ENCODE measurements at places on chromosomes 6 and 20.

DNA sequence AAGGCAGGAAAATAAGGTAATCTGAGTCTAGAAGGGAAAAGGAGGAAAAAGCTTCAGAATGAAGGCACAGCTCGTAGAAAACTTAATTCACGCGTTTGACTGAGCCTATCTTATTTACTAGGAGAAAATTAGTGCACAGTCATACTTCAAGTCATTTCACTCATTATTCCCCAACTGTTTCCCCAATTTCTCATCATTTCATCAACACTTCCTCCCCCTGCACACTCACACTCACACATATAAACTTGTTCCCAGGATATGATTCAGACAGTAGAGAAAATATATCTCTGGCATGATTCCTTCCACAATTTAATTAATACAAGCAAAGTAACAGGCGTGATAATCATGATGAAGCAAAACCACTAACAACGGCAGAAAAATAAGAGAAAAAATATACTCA is 94.5 kb upstream of the F13A1 start:
- no peak for DNase-seq

GRCh38 chr20:58106143-58106750 is 122.2 kb downstream of the ANKRD60 start:
- DNase-seq = no peak

- no peak for DNase-seq
Measured at GRCh38 chr6:130176378-130176777, 46.4 kb downstream of the SAMD3 start.

- DNase-seq = no peak
Measured at GRCh38 chr20:40960521-40960956, 68.1 kb upstream of the TOP1 start.

DNA sequence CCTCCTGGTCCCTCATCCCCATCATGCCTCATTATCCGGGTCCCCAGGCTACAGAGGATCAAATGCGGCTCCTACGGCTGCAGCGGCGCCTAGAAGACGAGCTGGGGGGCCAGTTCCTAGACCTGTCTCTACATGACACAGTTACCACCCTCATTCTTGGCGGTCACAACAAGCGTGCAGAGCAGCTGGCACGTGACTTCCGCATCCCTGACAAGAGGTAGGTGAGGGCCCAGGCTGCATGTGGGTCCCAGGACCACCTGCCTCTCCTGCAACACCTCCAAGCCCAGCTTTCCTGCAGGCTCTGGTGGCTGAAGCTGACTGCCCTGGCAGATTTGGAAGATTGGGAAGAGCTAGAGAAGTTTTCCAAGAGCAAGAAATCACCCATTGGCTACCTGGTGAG is 8.2 kb upstream of the PTPRA start:
- DNase-seq = no peak

- DNase-seq = no peak
Measured at GRCh38 chr6:124775121-124775520, 187.1 kb upstream of the RNF217 start.

DNA sequence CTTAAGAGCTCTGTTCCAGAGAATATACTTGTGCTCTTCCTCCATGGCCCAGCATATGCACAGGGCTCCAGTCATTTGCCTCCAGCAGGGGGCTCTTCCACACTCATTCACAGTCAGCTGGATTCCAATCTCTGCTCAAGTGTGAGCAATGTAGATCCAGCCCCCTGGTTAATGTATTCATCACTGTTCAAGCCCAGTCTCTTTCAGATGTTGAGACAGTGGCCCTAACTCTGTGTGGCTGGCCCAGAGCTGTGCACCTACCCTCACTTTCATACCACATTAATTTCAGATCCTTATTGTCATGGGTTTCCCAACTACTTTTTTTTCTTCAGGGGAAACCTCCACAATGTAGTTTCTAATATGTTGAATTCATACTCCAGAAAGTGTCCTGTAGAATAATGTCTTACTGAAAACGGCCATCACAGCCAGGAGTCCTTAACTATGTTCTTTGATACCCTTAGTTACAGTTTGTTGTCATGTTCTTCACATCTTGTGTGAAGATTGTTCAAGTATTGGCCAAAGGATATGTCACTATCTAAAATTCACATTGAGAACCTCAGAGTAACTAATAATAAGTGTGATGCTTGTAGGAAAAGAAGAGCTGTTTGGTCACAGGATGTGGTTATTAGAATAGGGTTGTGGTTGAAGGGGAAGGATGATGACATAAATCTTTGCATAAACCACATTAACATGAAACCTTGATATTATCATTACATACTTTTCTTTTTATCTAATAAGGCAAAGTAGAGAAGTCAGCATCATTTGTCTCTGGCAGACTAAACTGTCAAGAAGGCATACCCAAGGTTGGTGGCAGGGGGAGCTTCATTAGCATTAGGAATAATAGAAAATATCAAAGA is 14.4 kb upstream of the HLA-DQA1 start:
- no peak for DNase-seq

DNA sequence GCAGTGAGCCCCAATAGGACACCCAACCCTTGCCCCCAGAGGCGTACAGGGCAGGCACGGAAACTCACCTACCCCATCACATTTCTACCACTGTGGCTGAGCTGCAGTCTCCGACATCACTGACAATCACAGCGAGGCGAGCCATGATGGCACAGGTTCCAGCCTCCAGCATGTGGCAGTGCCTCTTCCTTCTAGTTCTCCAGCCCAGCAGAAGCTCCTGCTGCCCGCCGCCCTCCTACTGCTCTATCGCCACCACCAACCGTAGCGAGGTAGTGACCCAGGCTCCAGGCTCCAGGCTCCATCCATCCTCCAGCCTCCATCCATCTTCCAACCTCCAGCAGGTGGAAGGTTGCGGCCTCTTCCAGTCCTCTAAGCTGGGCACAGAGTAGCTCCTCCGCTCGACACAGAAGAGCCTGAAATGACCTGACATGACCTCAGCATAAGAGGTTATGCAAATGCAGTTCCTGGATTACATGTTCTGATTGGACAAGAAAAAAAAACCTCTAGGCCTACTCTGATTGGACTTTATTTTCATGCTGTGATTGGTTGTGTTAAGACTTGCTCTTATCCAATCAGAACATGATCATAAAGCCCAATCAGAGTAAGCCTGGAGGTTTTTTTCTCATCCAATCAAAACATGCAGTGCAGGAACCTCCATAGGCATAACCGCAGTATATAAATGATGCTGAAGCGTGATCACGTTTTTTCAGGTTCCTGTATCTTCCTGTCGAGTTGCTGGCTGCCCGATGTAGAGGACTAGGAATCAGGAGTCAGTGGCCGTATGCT is 438.9 kb upstream of the ZNF337 start:
- no peak for DNase-seq

- DNase-seq = no peak
Measured at GRCh38 chr6:15375638-15376290, 129.9 kb downstream of the JARID2 start.

DNA sequence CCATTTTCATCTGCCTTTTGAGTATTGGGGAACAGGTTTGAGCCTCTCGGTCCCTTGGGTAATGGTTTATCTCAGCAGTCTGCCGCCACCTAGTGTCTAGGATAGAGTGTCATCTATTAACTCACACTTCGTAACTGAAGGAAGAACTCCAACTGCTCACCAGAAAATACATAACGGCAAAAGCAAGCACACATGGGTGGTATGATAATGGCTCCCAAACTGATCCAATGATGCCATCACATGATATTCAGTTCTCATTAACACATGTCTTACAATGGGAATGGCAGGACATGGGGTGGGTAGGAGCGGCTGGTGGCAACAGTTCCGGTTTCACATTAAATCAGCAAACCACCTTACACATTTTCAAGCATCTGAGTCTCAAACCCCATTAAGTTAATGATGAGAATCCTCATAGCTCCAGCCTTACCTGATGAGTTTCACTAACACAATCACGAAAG is 110.7 kb upstream of the PHACTR1 start:
- no peak for DNase-seq

- no peak for DNase-seq
Measured at GRCh38 chr6:138410972-138411880, 7.2 kb downstream of the HEBP2 start.

GRCh38 chr6:33235221-33235634 is 26.9 kb downstream of the RING1 start:
- no peak for DNase-seq

- no peak for DNase-seq
Measured at GRCh38 chr20:19872001-19872400, 113.9 kb downstream of the RIN2 start.

GRCh38 chr20:61417221-61417941 is 165.3 kb downstream of the CDH4 start:
- no peak for DNase-seq

GRCh38 chr6:45687570-45687969 is 309.8 kb upstream of the SUPT3H start:
- no peak for DNase-seq

- DNase-seq = peak; percentile 91
Measured at GRCh38 chr6:33983109-33983716, 162.7 kb downstream of the GRM4 start.

DNA sequence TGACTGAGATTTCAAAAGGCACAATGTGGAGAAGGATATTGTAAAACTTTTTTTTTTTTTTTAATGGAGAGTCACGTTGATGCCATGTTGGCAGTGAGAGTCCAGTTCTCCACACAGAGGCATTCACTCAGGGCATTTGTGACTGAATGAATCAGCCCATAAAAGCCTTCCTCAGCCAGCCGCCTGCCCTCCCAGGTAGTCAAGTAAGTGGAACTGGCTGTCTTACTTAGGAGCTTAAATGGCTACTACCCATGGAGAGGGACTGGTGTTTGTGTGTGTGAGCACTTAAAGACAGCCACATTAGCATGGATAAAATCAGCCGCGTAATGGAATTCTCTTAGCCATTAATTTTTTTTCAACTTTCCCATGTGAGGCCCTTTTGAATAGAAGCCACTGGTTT is 12.6 kb downstream of the AAR2 start:
- no peak for DNase-seq

- no peak for DNase-seq
Measured at GRCh38 chr6:150345781-150346180, 23.0 kb upstream of the IYD start.

GRCh38 chr6:131073577-131073976 is 10.5 kb upstream of the EPB41L2 start:
- DNase-seq = no peak

DNA sequence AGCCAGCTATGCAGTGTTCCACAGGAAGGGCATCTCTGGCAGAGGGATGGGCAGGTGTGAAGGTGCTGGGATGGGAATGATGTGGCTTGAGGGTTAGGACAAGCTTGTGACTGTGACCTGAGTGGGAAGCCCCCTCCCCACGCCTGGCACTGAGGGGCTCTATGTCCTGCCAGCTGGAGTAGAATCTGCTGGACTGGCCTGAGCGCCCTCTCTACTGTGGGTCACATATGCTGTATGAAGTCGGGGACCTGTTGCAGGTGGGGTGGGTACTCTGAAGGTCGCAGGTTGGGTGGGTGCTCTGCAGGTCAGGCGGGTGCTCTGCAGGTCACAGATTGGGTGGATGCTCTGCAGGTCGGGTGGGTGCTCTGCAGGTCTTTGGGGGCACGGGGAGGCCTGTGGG is 20.3 kb downstream of the KCNG1 start:
- no peak for DNase-seq

DNA sequence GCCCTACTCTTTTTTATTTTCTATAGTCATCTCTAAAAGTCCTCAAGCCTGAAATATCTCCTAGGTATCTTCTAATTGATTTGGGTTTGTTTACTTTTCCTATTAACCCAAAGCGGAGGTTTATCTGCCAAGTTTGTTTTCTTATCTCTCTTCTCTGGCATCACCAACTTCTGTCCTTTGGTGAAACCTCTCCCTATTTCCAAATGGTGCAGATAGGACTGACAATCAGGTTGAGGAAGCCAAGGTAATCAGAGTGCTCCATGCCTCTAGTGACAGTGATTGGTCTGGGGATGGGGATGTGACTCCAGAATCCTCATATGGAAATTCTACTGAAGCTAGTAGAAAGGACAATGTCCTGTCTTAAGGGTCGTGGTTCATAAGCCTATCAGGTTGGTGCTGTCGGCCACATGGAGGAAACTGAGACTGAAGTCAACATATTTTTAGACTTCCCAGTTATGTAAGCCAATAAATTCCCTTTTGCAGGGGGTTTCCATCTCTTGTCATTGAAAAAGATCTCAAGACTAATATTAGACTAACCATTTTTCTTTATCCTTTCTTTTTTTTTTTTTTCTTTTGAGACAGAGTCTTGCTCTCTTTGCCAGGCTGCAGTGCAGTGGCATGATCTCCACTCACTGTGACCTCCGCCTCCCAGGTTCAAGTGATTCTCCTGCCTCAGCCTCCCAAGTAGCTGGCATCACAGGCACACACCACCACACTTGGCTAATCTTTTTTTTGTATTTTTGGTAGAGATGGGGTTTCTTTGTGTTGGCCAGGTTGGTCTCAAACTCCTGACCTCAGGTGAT is 28.0 kb downstream of the KIF6 start:
- no peak for DNase-seq

- no peak for DNase-seq
Measured at GRCh38 chr6:28747631-28748157, 176.1 kb downstream of the TRIM27 start.

GRCh38 chr20:23569570-23569969 is 1.3 kb upstream of the CST9L start:
- DNase-seq = no peak

- no peak for DNase-seq
Measured at GRCh38 chr6:161270116-161270515, 3.7 kb downstream of the AGPAT4 start.

DNA sequence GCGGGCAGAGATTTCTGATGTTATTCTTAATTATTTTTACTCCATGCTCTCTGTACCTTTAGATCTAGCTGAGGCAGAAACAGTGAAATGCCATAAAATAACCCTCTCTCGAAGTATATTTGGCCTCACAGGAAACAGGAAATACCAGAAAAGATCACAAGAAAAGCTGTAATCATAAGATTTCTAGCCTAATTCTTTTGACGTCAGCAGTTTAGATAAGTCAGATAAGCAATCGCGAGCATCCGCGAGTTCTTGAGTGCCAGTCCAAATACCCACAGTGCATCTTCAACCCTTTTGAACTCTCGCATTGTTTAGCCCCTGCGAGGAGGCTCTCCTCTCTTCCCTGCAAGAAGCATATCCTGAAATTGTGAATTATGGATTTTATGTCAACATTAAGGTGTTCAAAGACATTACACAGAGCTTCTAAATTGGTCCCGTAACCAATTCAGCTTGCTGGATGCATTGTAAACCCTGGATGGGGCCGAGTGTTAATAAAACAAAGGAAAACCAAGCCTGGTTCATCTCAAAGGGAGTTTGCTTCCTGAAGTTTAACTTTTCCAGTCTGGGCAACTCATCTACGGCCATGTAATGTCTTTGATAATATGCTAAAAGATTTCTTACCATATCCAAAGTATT is 198.9 kb downstream of the MTFR2 start:
- DNase-seq = no peak

DNA sequence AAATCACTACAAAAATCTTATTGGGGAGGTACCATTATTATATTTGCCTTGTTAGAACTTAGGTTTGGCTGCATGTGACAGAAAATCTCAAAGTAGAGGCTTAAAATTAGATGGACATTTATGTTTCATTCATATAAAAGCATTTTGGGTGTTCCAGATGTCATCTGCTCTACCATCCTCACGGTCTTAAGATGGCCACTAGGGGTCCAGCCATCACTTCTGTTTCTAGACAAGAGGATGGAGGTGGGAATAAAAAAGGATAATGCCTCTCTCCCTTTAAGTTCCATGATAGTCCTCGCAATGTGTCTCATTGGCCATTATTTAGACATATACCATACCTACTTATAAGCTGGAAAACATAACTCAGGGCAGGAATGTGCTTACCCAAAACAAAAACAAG is 929.5 kb downstream of the KIF16B start:
- no peak for DNase-seq

Data from posterior cingulate gyrus (tissue), 11 donors.